Fibroblast of the conjunctiva (primary cell): ENCODE measurements at places on chromosomes 5 and 9.

- DNase-seq: no peak
These were observed 3.8 kb downstream of the PRRC1 start for GRCh38 chr5:127521138-127521770.

- no peak for DNase-seq
These were observed 101.0 kb upstream of the SMC2 start for GRCh38 chr9:103992938-103993579.

DNA sequence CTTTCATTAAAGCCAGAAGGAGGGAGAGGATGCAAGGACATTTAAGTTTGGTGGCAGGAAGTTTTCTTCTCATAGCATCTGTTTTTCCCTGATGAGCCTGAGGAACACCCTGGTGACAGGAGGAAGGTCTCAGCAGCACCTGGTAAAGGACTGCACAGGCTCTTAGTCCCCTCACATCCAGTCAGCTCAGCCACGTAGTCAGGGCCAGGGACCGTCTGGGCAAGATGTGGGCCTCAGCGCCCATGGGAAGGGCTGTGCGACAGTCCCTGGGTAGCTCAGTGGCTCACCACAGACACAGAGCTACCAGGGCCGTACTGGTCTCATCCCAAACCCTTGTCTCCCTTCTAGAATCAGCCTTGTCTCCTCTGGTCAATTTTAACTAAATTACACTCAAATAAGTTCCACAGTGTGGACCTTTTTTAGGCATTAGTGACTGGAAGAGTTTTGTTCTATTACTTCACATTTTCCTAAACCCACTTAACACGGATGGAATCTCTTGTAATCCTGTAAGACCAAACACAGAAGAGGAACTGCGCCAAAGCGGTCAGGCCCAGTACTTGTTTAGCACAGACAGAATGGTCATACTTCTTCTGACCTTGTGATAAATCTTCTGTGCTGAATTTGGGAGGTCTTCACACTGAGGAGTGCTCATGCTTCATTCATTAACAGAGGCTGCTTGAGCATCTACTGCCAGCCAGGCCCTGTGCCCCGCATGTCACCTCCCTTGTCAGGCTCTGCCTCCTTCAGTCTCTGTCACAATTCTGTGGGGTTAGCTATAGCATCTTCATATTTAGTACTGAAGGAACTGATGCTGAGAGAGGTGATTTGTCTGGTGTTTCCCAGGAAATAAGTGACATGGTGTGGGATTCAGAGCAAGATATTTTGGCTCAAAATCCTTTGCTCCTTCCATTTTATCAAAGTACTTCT is 91.4 kb downstream of the ANGPTL2 start:
- no peak for DNase-seq

- DNase-seq: no peak
These were observed 1206.7 kb downstream of the CDH12 start for GRCh38 chr5:21646469-21646868.

DNA sequence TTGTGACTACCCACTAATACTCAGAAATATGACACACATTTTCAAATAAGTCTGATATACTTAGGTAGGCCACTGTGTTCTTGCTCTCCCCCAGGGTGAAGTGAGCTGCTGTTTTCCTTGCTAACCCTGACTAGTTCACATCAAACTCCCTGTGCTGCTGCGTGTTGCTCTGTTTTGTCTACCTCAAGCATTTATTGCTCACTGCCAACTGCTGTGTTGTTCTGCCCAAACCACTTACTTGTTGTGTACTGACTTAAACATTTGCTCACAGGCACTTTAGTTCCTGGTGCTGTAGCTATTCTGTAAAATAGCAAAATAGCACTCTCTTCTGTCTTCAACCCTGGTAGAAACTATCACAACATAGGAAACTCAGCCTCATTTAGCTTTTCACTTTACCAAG is 255.7 kb downstream of the HCN1 start:
- no peak for DNase-seq
